GM12878 (cell line): ENCODE measurements at places on chromosomes 11 and 22.

GRCh38 chr22:29715705-29716104 is 4.1 kb upstream of the CABP7 start:
- DNase-seq, result no peak

DNA sequence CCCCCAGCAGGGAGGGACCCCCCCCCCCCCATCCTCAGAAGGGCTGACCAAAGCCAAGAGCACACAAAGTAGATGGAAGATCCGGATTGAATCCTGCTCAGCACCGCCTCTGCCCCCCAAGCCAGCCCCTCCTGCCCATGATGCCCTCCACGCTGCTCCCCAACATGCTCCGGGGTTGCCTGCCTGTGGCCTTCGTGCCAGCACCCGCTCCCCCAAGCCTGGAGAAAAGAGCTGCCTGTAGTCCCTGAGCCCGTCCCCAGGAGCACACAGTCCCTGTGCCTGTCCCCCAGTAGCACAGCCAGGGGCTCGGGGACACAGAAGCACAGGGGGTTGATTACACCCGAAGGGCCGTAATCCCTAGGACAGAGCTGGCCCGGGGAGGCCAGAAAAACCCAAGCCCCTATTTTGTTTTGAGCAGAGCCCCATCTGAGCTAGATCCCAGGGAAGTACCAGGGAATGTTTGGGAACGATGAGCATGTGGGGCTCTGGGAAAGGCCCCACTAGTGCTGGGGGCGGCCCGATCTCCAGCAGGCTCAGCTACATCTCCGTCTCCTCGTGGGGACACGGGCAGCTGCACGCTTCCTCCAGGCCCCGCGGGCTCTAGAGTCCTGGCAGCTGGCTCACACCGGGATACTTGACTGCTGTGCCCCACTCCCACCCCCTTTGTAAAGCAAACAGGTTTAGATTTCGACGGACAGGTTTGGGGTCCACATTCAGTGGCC is 66.7 kb downstream of the PHF21B start:
- DNase-seq, result no peak

GRCh38 chr22:19641983-19642451 is 72.3 kb upstream of the SEPTIN5 start:
- no peak for DNase-seq

DNA sequence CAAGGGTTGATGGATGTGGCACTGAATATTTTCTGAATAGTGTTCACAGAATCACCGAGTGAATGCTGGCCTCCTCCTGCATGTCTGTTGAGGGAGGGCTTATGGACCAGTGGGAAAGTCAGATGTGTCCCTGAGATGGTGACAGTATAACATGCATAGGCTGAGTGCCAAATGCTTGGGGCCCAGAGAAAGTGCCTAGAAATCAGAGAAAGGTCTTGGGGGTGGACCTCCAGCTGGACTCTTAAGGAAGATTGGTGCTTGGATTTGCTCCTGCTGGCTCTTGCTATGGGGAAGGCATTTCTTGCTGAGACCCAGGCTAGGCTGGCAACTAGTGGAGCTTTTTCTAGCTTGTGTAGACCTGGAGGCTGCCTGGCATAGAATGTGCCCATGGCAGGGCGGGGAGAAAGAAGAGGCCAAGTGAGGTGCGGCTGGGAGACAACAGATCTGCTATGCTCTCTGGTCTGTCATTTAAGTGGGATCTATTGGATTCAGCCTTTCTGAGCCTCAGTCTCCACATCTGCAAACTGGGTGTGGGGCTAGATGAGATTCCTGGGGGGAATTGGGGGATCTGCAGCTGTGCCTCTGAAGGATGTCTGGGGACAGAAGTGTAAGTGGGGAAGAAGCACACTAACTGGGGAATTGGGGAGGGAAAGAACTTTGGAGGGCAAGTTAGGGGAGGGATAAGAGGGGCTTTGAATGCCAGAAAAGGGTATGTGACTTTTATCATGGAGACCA is 27.4 kb downstream of the ZNRF3 start:
- DNase-seq, result no peak

DNA sequence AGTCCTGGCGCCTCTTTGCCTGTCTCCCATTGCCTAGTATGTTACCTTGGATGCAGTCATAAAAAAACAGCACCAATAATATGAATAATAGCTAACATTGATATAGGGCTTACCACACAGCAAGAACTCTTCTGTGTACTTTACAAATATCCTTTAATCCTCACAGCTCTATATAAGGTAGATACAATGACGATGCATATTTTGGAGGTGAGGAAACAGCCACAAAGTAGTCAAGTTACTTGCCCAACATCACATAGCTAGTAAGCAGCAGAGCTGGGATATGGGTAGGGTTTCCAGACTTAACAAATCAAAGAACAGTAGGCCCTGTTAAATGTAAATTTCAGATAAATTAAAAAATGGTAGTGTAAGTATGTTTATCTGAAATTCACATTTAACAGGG is 128.8 kb downstream of the ST3GAL4 start:
- no peak for DNase-seq

- DNase-seq, result no peak
Measured at GRCh38 chr22:24417200-24417599, 10.2 kb upstream of the ADORA2A start.

GRCh38 chr22:35986088-35986487 is 42.5 kb downstream of the RBFOX2 start:
- DNase-seq, result no peak

GRCh38 chr11:62427630-62428233 is 8.9 kb downstream of the SCGB1A1 start:
- DNase-seq, result peak; percentile 41

DNA sequence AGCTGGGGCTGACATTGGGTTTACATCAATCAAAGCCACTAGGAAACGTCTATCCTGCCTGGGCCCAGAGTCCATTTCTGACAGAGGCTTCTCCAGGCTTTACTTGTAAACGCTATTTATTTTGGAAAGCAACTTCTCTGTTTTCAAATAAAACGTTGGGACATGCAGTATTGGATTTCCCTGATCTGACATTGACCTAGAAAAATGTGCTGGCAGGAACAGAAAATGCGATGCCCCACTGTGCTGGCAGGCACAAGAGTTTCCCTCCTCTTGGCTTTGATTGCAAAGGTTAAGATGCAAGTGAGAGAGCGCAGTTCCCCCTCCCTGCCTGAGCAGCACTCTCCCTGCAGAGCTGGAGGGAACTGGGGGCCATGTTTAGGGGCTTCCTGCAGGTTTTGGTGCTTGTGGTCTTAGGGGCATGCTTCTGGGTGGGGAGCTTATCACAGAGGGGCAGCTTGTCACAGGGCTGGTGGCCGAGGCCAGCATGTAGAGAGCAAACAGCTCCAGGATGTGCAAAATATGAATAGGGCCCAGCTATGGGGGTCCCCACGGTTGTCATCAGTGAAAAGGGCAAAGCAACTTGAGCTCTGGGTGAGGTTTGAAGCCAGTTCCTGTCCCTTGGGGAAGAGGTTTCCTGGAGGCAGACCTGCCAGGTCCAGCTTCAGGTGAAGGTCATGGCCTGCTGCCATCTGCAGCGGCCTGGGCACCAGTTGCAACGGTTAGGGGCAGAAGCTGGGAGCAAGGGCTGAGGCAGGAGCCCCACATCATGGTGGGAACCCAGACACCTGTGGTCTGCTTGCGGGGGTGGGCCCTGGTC is 42.3 kb upstream of the DKK3 start:
- no peak for DNase-seq

- no peak for DNase-seq
Measured at GRCh38 chr22:33063611-33064010, 5.4 kb upstream of the SYN3 start.

DNA sequence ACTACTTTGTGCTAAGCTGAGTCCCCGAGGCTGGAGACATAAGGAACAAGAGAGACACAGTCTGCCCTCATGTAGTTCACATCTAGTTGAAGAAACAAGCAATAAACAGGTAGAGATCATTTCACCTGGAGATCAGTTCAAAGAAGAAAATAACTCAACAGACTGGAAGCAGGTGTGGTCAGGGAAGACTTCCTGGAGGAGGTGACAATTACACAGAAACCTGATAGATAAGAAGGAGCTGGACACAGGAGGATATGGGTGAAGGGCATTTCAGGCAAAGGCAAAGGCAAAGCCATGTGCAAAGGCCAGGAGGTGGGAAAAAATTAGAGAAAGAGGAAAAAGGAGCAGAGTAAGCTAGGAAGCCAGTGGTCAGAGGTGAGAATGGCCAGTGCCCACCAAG is 115.6 kb downstream of the MN1 start:
- no peak for DNase-seq

DNA sequence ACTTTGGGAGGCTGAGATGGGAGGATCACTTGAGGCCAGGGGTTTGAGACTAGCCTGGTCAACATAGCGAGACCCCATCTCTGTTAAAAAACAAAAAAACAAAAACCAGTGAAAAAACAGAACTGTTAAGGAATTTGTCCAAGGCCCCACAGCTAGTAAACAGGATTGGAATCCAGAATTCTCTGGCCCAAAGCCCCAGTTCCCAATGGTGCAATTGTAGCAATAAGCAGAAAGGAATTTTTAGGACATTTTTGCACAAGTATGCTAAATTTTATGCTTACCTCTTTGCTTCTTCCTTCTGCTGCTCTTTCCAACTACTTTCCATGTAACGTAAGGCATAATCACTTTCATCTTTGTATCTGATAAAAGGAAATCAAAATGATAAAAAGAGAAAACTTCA is 11.6 kb downstream of the MISFA start:
- no peak for DNase-seq

DNA sequence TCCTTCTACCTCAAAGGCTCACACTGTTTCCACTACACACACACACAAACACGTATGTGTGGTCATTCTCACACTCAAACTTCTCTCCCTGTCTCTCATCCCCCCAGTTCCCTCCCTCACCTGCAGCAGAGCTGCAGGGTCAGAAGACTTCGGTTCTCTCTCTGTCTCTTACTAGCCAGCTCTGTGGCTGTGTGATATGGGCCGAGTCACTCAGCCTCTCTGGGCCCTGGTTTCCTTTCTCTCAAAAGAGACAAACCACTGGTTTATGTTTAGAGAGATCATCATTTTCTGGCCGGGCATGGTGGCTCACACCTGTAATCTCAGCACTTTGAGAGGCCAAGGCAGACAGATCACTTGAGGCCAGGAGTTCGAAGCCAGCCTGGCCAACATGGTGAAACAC is 21.1 kb downstream of the TSPAN18 start:
- no peak for DNase-seq

DNA sequence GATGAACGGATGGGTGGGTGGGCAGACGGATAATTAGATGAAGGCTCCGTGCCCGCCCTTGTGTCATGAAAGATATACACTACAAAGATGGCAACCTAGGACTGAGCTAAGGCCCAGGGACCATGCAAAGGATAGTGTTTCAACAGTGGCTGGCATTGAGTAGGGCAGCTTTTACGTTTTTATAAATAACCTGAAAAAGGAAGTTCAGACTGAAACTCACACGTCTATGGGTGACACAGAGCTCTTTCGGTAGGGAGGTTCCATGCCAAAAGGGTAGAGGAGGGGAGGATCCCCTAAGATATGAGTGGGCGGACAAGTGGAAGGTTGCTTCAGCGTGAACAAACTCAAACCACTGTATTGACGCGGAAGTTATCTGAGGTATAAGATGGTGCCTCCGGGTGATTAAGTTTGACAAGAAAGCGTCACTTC is 90.5 kb downstream of the UBASH3B start:
- DNase-seq, result peak; percentile 87

DNA sequence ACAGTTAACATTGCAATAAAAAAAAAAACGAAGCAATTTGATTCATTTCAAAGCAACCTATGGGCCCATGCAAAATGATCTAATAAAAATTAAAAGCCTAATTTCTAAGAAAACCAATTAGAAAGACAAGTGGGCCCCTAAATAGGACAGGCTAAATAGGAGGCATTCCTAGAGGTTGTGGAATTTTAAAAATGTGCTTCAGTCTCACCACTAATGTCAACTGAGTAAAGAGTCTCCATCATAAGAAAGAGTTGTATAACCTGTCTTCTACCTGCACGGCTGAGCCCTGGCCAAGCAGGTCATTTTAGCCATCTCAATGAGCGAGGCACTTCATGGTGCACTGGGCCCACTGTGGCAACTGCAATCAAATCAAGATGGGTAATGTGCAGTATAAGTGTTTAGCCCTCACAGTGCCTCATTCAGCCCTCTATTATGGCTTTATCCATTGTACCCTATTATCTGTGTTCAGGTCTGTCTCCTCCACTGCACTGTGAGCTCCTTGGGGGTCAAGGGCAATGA is 76.4 kb downstream of the PRSS23 start:
- no peak for DNase-seq

GRCh38 chr11:40293655-40294348 is 1165.7 kb downstream of the LRRC4C start:
- peak; percentile 30 for DNase-seq

DNA sequence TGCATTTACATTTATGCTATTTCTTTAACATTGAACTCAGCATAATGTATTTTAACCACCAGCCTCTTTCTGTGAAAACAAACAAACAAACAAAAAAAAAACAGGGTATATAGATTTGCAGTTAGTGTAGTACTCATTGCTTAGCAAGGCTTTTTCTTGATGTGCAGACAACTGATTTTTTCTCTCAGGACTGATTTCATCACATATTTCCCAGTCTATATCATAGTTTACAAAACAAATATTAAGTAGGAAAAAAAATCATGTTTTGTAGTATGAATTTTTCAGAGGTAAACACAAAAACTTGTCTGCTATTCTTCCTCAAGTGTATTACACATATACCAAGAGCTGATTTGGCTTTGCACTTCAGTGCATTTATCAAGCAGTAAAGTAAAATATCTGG is 123.0 kb downstream of the PDE3B start:
- DNase-seq, result no peak

DNA sequence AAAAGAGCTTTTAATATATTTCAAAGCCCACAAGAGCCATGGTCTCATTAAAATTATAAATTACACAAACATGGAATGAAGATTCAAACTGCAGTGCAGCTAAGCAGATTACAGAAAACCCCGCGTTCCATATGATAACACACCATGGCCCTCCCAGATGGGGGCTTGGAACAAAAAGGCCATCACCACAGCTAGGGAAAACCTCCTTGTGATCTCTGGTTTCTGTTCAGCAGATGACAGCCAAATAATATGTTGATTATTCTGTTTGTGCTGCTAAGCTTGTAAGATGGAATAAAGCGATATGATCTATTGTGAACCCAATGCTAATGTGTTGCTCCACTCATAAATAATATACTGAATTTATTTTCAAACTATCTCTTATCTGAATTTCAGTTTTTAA is 28.5 kb downstream of the IMMP1L start:
- no peak for DNase-seq

GRCh38 chr11:9769621-9770020 is 105.7 kb downstream of the SWAP70 start:
- DNase-seq, result no peak

GRCh38 chr22:20550057-20550817 is 42.8 kb downstream of the MED15 start:
- DNase-seq, result no peak
